ENCODE measurements at places on chromosomes 12 and 14.

DNA sequence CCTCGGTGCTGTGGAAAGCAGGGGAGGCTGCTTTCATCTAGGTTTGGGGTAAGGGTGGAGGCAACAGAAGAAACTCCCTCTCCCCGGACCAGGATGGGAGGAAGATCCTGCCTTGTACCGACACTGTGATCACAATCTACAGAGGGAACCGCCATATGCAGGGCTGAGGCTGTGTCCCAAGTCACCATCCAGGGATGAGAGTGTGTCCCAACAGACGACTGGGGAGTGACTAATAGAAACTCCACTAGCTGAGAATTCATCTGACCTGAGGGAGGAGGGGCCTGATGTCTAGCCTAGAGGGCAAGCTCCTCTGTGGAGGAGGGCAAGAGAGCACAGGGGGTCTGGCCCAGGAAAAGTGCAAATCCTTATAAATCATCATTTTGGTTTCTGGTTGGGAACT, 172.4 kb downstream of the CALM1 start:
- DNase-seq = no peak

DNA sequence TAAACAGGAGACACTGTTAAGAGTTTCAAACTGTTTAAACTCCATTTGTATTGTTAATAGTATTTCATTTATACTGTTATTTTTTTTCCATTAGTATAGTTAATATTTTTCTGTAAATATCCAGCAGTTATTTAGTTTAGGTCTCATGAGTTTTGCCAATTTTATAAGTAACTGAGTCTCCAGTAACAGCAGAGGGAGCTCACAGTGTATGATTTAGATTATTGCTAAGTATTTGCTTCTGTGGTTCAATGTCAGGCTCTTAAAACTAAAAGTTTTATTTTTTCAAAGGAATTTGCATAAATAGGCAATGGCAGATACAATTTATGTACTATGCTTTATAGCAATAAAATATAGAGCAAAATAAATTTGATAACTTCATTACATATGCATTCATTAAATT, 209.7 kb downstream of the ATXN7L3B start:
- DNase-seq = no peak

GRCh38 chr12:28568704-28569103, 378.4 kb downstream of the CCDC91 start:
- no peak for DNase-seq

- DNase-seq = no peak
Observed at GRCh38 chr14:68825729-68826128, 32.9 kb upstream of the ZFP36L1 start.

DNA sequence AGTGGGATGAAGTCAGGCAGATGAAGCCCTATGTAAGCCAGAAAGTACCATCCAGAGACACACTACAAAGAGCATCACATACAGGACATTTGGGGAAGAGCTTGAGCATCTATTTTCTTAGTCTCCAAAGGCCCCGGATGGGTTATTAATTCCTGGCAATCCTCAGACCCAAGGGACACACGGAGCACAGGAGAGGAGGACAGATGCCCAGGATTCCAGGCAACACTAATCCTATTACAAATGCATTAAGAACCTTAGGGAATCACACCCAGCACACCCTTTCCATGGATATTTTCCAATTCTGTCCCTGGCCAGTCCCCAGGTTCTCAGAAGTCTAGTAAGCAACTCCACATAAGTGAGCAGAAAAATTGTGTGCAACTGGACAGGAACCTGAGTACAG, 65.9 kb downstream of the CMKLR1 start:
- no peak for DNase-seq

DNA sequence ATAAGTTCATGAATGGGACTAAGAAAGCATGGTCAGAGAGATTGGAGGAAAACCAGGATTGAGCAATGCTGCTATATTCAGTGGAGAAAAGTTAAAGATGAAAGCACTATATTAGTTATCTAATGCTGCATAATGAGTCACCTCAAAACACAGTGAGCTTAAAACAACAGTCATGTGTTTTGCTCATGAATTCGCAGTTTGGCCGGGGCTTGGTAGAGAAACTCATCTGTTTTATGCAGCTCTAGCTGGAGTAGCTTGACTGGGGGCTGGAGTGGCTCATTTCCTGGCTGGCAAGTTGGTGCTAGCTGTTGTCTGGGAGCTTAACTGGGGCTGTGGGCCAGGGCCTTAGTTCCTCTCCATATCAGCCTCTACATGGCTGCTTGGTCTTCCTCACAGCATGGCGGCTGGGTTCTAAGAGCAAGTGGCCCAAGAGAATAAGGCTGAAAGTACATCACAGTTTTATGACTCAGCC, 90.1 kb downstream of the ADCK1 start:
- DNase-seq = no peak

DNA sequence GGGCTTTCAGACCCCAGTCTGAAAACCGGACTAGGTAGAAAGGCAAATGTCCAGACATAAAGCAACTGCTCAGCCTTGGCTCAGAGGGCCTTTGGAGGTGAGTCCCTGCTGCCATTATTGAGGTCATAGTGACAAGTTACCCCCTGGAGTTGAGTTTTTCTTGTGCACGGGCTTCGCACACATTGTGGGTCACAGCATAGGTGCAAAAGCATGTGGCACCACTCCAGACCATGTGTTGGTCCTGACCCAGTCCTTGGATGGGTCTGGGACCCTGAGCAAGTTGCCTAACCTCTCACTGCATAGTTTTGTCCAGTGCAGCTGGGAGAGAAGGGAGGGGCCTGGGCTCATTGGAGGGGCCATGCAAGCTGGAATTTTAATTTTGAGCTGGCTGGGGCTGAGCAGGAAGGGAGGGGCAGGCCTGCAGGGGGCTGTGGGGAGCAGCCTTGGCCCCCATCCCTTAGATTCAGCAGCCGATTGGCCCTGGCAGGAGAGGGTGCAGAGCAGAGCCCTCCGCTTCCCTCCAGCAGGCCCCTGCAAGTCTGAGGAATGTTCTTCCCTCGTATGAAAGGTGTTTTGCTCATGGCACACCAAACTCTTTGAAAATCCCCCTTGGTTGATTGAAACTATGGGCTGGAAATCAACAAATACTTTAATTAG, 4.2 kb upstream of the KRT5 start:
- DNase-seq = no peak

GRCh38 chr14:104694475-104694950, 5.1 kb downstream of the INF2 start:
- no peak for DNase-seq

Measured in T-helper 2 cell (primary cell).